ENCODE measurements at places on chromosomes 12 and 14.

DNA sequence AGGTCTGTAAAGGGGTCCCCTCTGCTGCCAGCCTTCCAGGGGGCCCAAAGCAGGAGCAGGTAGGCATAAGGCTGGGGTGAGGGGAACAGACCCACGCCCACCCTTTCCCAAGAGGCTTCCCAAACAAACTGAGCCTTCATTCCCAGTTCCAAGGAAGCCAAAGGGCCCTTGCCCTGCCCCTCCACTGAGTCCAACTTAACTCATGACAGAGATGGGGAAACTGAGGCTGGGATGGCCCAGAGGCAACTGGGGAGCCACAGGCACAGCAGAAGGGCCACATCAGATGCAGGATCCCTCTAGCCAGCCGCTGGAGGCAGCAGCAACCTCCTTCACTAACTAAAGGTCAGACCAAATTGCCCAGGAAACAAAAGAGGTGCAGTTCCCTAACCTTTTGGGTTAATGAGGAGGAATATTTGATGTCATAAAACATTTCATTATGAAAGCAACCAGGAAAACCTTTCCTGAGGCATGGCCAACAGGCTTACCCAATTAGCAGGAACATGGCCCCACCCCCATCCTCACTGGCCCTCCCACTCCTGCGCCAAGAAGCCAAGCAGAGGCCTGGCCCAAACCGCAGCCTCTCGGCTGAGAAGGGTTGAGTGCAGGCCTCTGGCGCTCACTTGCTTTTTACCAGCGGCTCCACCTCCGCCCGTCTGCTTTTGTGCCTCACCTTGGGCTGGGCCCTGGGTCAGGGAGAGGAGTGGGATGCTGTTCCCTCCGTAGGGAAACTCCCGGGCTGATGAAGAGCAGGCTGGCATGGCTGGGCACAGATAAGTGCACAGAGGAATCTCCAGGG, 293.5 kb upstream of the RTL1 start:
- DNase-seq = no peak

DNA sequence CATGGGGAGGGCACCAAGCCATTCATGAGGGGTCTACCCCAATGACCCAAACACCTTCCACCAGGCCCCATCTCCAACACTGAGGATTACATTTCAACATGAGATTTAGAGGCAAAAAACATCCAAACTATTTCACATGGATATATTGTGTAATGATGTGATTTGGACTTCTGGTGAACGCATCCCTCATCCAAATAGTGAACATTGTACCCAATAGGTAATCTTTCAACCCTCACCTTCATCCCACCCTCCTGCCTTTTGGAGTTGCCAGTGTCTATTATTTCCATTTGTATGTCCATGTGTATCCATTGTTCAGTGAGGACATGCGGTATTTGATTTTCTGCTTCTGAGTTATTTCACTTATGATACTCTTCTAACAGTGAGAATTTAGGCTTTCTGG, 16.1 kb upstream of the GAS2L3 start:
- no peak for DNase-seq

DNA sequence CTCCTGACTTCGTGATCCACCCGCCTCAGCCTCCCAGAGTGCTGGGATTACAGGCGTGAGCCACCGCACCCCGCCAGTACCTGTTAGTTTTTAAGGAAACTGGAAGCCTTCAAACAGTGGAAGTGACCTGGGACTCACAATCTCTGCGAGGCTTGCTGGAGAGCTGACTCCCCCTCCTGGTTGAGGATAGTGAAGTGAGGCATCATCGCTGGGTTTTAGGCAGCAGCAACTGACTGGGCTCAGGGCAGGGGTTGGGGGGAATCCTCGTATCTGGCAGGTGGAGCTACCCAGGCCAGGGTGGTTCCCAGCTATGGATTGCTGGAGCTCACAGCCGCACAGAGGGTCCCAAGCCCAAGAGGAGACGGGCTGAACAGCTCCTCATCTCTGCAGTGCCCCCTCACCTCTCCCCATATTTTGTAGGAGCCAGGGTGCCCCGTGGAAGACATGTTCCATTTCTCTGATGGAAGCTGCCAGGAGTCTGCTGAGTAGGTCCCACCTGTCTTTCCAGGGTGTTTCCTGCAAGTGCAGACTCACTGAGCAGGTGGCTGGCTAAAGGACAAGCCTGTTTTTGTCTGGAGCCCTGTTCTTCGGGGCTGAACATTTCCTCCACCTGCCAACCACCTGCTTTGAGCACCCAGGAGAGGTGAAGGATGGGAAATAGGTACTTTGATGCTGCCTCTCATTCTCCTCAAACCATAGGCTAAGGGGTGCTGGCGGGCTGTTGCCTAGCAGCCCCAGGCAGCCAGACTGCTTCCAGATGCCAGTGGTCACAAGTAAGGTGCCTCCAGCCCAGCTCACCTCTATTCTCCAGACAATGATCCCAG, 3.1 kb downstream of the AVIL start:
- no peak for DNase-seq

DNA sequence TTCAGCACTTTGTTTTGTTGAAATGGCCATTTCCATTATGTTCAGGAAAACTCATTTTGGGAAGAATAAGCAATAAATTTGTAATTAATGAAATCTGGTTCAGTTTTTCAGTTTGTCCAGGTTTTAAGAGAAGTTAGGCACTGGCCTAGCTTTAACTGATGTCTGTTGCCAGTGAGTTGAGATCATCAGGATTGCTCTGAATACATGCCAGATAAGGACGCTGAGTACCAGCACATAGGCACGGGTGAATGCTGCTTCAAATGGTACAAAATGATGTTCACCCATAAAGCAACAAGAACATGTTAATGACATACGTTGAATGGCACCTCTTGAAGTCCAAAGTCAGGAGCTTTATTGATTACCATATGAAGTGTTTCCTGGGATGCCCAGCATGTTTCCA, 46.5 kb downstream of the PIWIL1 start:
- no peak for DNase-seq

GRCh38 chr12:18580291-18580690, 157.5 kb downstream of the PLCZ1 start:
- DNase-seq = no peak

DNA sequence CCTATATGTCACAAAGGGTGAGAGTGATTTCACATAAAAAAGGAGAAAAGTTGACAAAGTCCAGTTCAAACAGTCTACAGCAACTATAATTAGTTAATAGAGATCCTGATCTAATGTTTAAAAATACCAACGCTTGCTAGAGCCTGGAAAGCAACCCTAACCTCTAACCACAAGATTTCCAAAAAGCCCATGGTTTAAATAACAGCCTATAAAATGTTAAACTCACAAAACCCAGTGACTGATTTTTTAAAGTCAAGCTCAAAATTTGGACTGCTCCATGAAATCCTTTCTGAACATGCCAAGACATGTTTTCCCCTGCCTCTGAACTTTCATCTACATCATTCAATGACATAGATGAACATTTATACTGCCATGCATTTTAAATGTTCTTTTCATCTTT, 81.6 kb downstream of the PLEKHG7 start:
- no peak for DNase-seq

DNA sequence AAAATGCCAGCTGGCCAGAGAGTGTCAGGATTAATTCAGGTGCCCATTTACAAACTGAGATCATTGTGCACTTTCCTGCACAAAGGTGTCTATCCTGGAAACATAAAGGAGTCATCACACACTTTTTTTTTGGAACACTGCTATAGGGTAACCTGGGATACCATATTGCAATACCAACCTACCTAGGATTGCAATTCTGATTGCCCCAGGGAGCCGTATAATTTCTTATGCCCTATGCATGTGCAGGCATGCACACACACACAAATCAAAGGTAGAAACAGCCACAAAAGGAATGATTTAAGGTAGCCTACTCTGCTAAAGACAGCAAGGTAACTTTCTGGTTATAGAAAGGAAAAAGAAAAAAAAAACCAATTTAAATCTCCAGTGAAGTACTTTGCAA, 285.3 kb upstream of the KITLG start:
- no peak for DNase-seq

DNA sequence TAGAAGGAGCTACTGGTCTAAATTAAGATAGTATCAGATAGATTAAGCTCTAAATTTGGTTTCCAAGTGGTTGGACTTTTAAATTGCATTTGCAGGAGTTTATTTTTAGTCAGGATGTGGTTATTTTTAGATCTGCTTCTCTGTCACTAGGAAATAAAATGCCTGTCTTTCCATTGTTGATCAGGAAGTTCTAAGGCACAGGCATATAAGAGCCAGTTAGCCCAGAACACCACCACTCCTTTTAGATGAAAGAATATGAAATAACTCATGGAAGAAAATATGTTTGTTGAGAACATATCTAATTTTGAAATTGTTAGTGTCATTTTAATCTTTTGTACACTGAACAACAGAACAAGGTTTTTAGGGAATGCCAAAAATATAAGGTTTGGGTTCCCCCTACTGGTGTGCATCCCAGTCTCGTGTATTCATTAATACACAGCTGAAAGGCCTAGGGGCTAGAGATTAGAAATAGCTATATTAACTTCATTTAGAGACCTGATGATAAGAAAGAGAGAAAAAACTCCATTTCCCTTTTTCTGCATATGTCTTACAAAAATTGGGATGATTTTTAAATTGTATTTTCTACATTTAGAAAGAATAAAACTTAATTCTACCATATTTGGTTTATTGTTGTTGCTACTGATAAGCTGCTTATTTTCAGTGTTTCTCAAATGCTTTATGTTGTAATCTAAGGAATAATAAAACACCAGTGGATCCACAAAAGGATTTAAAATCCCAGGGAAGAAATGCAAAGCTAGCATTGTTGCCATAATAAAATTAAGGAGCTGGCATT, 67.2 kb downstream of the RIC8B start:
- DNase-seq = no peak

Data from dorsolateral prefrontal cortex (tissue), 122 donors.